ENCODE measurements at places on chromosomes 4 and X.

DNA sequence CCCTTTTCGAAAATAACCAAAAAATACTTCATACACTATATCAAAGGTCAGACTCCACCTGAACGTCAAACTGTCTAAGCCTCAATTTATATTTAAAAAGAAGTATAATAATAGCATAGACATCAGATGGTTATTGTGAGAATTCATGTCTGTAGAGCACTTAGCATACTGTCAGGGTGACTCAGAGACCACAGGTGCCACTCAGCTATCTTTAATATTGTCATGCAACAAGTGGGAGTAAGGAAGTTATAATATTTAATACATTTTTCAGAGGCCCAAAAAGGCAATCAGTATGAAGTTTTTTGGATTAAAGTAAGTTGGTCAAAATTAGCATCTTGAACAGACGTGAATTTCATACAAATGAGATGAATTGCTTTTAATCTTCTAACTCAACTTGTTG is 93.3 kb downstream of the PHOX2B start:
- DNase-seq = no peak

- no peak for DNase-seq
Observed at GRCh38 chrX:39318506-39319343, 517.5 kb downstream of the MID1IP1 start.

GRCh38 chrX:70444326-70444945 is at the start of gene DLG3:
Gene DLG3, plus strand, starts transcription at chrX:70444835. Its CDS starts 367 bp downstream, at chrX:70445202.
- DNase-seq = no peak

- peak; percentile 35 for DNase-seq
Observed at GRCh38 chr4:110196206-110196870, 2.1 kb downstream of the ELOVL6 start.

- no peak for DNase-seq
Observed at GRCh38 chr4:89753601-89754066, 83.3 kb downstream of the SNCA start.
